Upper lobe of left lung (tissue), 6 donors: ENCODE measurements at places on chromosomes 3 and 15.

DNA sequence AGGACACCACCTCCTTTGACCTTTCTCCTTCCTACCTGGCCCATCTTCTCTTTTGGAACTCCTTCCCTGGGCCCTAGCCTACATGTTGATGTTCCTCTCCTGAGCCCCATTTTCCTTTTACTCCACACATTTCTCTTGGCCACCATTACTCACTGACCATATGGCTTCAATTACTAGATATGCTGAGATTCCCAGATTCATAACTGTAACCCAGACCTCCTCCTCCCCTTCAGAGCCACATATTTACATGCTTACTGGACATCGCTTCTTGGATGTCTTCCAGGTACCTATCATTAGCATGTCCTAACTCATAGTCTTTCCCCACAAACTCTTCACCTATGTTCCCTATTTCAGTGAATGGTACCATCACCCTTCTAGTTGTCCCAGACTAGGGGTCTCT lies 24.4 kb upstream of the TRIM59 start:
- no peak for DNase-seq

- DNase-seq = peak; percentile 24
Observed at GRCh38 chr15:39919748-39920509, at the start of gene GPR176. TSS of gene GPR176 (minus strand) at chr15:39920266. CDS start at chr15:39920026, 240 bp downstream.

DNA sequence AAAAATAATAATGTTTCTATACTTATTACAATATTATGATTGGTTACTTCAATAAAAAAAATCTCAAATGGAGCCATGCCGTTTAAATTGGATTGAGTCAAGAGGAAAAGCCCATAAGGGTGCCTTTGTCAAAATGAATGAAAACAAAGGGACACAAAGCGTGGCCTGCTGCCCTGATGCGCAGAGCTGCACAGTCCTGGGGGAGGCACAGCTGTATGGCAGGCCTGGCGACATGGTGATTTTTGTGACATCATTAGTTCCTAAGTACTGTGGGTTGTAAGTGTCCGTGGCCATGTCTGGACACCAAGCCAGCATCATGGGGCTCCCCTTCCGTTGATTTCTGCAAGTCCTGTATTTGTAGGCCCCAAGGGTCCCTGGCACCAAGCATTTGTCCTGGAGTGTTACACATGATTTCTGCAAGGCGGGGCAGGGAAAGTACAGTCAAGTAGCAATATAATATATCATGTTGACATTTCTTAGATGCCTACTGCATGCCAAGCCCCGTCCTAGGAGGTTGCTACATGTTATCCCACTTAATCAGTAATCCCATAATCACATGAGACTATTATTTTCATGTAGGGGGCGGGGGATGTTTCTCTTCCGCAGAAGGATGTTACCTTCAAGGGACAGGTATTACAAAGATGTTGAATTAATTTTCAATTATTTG lies 59.7 kb downstream of the GHSR start:
- DNase-seq = no peak

DNA sequence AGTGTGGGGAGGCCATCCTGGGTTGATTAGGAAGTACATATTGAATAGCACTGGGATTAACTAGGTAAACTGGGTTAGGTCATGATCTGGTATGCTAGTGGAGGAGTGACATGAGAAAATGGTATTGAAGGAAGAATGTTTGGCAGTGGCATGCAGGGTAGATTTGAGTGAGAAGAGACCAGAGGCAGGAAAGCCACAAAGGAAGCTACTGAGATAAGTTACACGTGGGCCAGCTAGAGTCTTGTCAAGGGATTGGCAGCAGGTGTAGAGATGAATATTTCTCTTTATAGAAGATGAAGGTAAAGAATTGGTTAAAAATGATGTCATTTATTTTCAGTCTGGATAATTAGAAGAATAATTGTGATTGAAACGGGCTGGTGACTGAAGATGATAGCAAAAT lies 91.0 kb upstream of the TPRG1 start:
- no peak for DNase-seq

GRCh38 chr15:90664650-90665287 lies 52.4 kb upstream of the BLM start:
- peak; percentile 46 for DNase-seq

- DNase-seq = no peak
Observed at GRCh38 chr3:177234121-177234520, 36.8 kb upstream of the TBL1XR1 start.
